Mesenteric fat pad (tissue), 1 donor: ENCODE measurements at places on chromosomes 1 and 21. TPM values are rescaled to one million over a fixed set of nuclear protein-coding genes. Genes with fewer than 3 reads are reported as not detected.

TMEM81 gene
- 2.2 TPM for total RNA-seq

TMPRSS15 gene
- 0.45 TPM for total RNA-seq

REN gene
- 1.3 TPM for total RNA-seq

NRAS gene
- 32.3 TPM for total RNA-seq

NBPF4 gene
- not detected for total RNA-seq

GNAT2 gene
- total RNA-seq: not detected

GSTM2 gene
- 51.2 TPM for total RNA-seq

VPS72 gene
- 34.6 TPM for total RNA-seq

ALG14 gene
- 8.1 TPM for total RNA-seq

OR6K6 gene
- total RNA-seq: not detected

LYPD8 gene
- not detected for total RNA-seq

MYBPH gene
- total RNA-seq: 0.22 TPM

PAQR6 gene
- total RNA-seq: 1.4 TPM

MPZ gene
- total RNA-seq: 5.5 TPM

GUCA2A gene
- not detected for total RNA-seq

NBPF8 gene
- 10.7 TPM for total RNA-seq

IL20 gene
- total RNA-seq: not detected

ZNF691 gene
- 4.7 TPM for total RNA-seq

ACOT11 gene
- 3.6 TPM for total RNA-seq

LCE1D gene
- not detected for total RNA-seq

C1orf185 gene
- total RNA-seq: not detected

KIF17 gene
- total RNA-seq: 4.6 TPM

SLC2A5 gene
- 12.9 TPM for total RNA-seq

KIF2C gene
- total RNA-seq: 0.26 TPM

ADORA3 gene
- total RNA-seq: 17.2 TPM

CFAP74 gene
- total RNA-seq: not detected

LAMTOR2 gene
- 65.5 TPM for total RNA-seq

CACNA1E gene
- 0.45 TPM for total RNA-seq

KCNQ4 gene
- 1.4 TPM for total RNA-seq

LIPI gene
- total RNA-seq: not detected

GJA9 gene
- not detected for total RNA-seq

OR2M3 gene
- not detected for total RNA-seq

SYPL2 gene
- 7.3 TPM for total RNA-seq

AKT3 gene
- 55.8 TPM for total RNA-seq

LCE3D gene
- total RNA-seq: not detected
